NCI-H510A (cell line): ENCODE measurements at places on chromosomes 13 and 19.

DNA sequence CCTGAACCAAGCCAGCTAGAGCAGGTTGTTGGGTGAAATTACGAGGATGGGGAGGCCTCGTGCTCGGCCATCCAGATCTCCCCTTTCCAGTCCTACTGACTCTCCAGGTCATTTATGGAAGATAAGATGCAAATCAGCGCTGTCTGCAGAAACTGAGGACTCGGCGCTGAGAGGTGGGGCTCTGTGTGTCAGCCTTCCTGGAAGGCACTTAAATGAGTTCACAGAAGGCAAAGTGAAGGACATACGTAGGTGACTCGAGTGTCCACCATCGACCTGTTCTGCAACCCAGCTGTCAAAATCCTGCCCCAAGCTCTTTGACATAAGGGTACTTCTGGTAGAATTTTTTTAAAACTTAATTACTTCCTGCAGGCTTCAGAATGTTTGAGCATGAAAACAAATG, 86.4 kb downstream of the RAB20 start:
- peak; percentile 29 for DNase-seq

DNA sequence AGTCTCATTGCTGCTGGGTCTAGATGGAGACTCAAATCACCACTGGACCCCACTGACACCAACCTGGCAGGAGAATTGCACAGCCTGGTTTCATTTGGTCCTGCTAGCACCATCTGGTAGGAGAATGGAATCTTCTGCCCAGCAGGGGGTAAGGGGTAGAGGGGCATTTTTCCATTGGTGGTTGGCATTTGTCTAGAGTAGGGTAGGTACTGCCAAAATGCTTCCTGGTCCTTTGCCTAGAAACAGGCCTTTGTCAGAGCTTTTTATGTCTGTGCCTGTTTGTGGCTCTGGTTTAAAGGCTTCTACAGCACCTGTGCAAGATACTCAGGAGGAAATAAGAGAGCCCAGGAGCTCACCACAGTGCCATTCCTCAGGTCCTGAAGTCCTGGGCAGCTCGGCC, 121.3 kb downstream of the KCTD12 start:
- no peak for DNase-seq

GRCh38 chr19:1097810-1098176, 2.6 kb upstream of the POLR2E start:
- no peak for DNase-seq

- DNase-seq: no peak
Observed at GRCh38 chr19:4067396-4068046, 822 bp upstream of the ZBTB7A start.

GRCh38 chr13:66365101-66365500, 865.0 kb downstream of the PCDH9 start:
- DNase-seq: no peak

- DNase-seq: no peak
Observed at GRCh38 chr19:45881909-45882528, 3.9 kb downstream of the IRF2BP1 start.

DNA sequence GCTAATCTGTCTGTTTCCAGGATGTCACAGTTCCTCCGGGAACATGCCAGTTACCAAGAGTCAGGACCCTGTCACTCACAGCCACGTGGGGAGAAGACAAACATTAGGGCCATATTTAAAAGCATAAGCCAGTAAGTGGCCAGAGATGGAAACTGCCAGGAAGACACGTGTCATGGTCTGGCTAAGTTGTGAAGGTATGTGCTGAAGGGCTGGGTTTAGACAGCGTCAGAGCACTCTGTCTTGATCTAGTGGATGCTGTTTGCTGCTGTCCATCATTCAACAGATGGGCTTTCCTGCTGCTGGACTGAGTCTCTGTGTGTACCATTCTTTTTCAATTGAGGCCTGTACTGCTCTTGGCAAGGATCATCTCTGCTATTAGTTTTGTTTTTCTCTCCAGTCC, 128.6 kb downstream of the HS6ST3 start:
- DNase-seq: no peak

DNA sequence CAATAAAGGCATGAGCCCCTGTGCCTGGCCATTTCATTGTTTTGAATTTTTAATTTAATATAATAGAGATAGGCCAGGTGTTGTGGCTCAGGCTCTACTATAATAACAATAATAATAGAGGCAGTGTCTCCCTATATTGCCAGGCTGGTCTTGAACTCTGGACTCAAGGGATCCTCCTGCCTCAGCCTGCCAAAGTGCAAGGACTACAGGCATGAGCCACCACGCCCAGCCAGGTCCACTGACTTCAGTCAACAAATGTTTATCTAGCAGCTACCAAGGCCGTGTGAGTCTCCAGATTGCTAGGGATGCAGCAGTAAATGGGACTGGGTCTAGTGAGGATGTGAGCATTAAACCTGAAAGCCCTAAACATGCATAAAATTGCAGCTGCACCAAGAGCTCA, 13.8 kb upstream of the ILF3 start:
- no peak for DNase-seq

DNA sequence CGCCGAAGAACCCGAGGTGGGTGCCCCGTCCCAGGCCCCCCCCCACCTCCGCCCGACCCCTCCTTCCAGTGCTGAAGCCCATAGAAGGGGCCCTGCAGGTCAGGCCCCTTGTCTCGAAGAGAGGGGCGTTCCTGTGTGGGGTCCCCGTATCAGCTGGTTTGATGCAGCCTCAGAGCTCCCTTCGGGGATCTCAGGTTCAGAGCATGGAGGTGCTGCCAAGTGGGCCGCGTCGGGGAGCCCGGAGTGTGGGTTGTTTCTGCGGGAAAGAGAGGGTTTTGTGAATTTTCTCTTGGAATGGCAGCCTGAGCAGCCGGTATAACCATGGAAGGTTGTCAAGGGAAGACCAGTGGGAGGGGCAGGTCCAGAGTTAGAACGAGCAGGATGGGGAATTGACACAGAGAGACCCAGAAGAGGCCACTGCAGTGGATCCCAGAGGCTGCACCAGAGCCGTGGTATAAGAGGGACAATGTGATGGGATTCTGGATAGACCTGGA, 384 bp downstream of the TRAPPC2B start:
- no peak for DNase-seq

DNA sequence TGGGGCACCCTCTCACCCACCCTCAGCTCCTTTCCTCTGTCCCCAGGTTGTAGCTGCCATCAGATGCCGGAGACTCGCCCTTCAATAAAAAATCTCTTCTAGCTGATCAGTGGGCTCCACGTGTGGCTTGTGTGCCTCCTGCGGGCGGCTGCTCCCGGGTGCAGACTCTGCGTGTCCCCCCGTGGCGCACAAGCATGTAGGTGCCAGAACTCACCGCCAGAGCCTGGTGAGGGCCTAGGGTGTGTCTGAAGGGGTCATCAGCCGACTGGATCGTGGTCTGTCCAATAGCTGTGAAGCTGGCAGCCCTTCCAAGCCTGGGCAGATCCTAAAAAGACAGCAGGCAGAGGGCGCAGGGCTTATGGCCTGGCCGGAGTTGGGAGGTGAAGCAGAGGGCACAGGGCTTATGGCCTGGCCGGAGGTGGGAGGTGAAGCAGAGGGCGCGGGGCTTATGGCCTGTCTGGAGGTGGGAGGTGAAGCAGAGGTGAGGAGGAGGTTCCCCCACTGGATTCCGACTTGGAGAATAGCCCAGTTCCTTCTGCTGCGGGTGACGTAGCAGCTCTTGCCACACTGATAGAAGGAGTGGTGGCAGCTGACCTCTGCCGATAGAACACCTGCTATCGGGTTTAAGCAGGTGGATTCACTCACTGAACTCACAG, 11.7 kb downstream of the NOP53 start:
- no peak for DNase-seq

GRCh38 chr19:52273301-52273700, 3.9 kb downstream of the ZNF766 start:
- DNase-seq: no peak
